CD4-positive, alpha-beta T cell treated with Interferon gamma for 1 hour (primary cell): ENCODE measurements at places on chromosomes 11 and 22.

DNA sequence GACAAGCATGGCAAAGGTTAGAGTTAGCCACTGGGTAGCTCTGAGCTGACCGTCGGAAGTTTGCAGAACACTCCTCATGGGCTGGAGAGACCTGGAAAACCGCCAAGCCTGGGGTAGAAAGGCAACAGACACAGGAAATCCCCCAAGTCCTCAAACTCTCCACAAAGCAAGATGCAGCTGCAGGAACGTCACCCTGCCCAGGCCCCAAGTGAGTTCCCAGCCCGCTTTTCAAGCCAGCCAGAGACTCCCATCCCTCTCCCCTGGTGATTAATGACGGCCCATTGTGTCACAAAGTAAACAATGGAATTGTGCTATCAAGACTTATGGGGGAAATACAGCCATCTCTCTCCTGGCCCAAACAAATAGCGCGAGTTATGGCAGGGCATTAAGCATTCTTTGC is 633.0 kb downstream of the TBC1D22A start:
- DNase-seq, result no peak

- no peak for DNase-seq
Measured at GRCh38 chr11:132535830-132536229, 996.5 kb downstream of the OPCML start.

DNA sequence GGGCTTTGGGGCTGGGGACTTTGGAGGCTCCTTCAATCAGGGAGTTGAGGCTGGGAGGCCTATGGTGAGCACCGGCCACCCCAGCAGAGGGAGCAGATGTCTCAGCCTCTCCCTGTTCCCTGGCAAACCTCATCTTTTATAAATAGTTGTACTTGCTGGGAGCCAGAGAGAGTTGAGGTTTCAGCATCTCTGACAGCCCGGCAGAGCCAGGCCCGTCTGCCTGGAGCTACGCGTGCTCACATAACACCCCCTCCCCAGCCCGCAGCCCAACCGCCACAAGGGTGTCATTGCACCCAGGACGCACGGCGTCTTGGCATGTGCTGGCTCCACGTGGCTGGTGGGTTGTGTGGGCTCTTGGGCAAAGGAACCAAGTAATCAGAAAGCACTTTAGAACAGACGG is 127.1 kb downstream of the CHST1 start:
- DNase-seq, result no peak

- DNase-seq, result no peak
Measured at GRCh38 chr22:39999144-39999757, 4.5 kb downstream of the FAM83F start.

DNA sequence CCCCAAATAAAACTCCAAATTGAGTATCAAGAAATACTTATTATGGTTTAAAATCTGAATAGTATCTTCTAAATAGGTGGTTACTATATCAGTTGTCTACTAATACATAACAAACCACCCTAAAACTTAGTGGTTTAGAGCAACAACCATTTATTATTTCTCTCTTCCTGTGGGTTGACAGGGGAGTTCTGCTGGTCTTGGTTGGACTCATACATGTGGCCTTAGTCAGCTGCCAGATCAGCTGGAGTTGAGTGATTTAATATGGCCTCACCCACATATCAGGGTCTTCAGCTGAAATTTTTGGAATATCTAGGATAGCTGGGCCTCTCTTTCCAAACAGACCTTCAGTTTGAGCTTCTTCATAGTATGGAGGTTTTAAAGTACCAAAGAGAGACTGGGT is 34.5 kb downstream of the C11orf65 start:
- DNase-seq, result no peak

DNA sequence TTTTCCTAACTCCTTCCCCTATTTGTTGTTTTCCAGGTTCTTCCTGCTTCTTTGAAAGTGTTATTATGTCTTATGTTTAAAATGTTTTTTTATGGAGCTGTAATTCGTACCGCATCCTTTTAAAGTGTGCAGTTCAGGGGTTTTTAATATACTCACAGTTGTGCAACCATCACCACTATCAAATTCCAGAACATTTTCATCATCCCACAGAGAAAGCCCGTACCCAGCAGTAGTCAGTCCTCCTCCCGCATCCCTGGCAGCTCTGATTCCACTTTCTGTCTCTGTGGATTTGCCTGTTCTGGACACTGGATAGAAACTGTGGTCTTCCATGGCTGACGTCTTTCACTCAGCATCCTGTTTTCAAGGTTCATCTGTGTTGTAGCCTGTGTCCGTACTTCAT is 73.7 kb downstream of the JAM3 start:
- DNase-seq, result no peak

DNA sequence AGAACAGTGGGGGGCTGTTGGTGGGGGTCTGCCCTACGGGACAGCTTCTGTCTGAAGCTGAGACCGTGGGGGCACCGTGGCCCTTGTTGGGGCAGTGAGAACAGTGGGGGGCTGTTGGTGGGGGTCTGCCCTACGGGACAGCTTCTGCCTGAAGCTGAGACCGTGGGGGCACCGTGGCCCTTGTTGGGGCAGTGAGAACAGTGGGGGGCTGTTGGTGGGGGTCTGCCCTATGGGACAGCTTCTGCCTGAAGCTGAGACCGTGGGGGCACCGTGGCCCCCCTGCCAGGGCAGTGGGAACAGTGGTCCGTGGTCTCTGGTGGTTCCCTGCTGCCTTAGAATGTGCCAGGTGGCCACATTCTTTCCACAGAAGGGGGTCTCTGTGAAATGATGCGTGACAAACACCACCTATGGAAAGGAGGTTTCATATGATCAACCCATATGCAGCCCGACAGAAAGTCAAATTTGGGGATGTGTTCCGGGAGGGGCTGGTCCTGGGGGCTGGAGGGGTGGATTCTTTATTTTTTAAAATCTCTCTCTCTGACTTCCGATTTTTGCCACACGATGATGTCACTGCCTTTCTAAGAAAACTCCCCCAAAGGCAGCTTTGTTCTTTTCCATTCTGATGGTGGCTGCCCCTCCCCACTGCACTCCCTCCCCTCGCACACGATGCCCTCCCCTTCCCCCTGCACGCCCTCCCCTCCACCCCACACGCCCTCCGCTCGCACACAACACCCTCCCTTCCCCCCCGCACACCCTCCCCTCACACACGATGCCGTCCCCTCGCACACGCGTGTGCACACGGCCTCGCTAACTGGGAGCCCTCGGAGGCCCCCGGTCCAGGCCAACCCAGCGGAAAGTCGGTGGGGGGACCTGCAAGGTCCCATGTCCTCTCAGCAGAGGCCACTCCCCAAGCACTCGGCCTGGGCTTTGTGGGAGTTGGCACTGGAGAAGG is 1186.5 kb downstream of the BRD1 start:
- no peak for DNase-seq

DNA sequence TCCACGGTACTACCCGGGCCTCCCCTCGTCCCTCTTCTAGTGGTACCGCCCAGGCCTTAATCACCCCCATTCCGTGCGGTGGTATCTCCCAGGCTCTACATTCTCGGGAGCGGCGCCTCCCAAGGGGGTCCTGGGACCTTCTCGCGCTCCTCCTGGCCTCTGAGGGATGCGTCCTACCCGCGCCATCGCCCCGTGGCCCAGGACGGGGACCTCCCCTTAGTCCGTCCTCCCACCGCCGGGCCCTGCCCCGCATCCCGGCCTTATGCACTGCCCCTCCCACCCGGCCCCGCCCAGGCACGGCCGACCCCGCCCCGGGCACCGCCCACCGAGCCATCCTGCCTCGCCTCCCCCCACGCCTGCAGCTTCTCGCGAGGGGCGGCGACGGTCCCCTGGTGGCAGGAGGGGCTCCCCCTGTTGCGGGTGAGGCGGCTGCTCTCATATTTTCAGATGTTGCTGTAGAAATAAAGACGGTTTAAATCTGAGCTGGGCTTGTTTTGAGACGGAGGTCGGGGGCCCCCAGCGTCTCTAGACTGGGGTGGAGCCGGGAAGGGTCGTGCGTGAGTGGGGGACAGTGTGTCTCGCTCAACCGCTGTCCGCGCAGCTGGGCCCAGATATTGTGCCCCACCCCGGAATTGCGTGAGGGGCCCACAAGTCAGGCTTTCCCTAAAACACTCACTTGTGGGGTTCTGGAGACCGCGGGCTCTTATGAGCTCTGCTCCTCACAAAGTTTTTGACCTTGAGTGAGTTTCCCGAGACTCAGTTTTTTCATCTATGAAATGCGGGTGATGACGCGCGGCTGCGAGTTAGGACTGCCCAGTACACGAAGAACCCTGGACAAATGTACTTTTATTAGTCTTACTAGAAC is 828 bp upstream of the RAB1B start:
- peak; percentile 85 for DNase-seq

DNA sequence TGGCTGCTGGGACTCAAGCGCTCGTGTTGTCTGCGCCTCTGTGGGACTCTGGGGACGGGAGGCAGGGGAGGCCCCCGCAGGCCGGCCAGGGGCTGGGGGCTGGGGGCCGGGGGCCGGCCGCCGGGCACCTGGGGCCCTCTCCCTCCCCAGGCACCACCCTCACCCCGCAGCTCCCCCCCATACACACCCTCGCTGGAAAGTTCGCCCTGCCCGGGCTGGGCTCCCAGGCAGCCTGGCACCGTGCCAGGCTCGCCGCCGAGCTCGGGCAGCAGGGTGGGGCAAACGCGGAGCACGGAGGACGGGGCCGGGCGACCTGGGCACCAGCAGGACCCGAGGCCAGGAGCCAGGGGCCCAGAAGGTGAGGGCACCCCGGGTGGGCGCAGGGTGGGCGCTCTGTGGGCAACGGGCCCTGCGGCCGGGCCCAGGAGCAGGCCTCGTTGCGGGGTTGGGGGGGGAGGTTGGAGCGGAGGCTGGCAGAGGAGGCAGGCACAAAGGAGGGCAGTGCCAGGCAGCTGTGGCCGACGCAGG is 76.7 kb upstream of the WNT7B start:
- peak; percentile 48 for DNase-seq
